DMS153 (cell line): ENCODE measurements at places on chromosomes 7 and 10.

DNA sequence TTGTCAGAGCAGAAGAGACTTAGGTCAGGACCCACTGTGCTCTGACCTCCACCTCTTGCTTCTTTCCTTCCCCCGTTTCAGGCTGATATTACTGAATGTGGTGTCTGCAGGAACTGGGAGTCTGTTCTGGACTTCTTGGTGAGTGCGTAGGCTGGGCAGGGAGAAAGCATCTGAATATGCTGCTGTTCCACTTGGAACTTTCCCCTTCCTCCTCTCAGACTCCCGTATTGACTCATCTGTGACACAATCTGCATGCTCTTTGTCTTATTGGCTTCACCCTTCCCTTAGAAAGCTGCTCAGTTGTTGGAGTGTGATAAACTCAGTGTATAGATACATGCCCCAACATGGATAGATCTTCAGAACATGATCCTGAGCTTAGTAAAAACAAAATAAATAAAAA, 137.6 kb upstream of the HABP2 start:
- no peak for DNase-seq

GRCh38 chr10:133013463-133013862, 71.1 kb upstream of the CFAP46 start:
- no peak for DNase-seq

DNA sequence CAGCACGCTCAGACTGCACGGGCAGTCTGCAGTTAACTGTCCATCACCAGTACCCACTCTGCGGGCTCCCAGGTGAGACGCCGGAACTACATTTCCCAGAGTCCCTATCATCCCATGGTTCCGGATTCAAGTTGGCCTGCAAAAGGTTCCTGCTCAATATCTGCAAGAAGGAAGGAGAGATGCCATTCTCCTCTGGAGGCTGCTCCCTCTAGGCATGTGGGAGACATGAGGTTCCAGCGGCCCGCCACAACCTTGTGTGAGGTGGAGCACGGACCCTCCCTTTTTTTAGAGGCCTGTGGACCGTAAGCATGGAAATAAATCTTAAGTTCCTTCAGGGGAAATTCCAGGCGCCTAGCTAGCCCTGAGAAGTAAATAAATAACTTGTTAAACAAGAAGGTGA, 29.7 kb downstream of the NUP42 start:
- DNase-seq: no peak

DNA sequence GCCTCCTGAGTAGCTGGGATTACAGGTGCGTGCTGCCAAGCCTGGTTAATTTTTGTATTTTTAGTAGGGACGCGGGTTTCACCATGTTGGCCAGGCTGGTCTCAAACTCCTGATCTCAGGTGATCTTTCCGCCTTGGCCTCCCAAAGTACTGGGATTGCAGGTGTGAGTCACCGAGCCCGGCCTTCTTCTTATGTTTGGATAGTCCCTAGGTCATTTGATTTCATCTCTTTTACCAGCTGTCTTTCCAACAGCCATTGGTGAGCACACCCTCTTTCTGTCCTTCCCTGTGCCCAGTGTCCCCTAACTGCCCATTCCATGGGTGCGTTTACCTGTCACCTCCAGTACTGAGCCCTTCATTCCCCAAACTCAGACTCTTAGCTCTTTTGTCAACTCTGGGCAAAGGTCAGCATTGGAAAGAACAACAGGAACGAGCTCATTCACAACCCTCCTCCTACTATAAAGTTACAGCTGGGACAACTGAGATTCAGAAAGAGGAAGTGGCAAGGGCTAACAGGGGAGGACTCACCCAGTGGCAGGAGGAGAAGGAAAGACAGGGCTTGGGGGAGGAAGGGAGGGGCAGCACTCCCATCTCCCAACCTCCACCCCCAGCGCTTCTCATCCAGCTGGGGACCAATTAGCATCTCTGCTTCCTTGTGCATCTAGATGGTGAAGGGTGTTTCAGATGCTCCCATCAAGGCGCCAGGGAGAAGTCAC, 5.6 kb downstream of the SSC4D start:
- no peak for DNase-seq

GRCh38 chr10:108184114-108184513, 1019.6 kb upstream of the SORCS1 start:
- no peak for DNase-seq

DNA sequence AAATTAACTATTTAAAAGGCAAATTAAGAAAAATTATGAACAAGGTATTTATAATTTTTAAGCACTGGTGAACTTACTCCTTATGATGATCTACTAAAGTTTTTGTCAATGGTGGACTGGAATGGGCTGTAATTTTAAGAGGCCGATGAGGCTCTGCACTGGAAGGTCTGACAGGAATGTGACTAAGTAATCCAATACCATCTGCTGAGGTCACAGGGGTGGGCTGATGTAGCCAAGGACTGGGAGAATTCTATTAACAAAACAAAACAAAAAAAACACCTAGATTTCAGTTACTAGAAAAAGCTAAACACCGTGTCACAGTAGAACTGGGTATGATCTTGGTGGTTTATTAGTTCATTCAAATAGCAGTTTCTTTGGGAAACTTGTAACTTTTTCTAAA, 75.9 kb downstream of the NRBF2 start:
- DNase-seq: no peak

GRCh38 chr7:70229242-70229641, 631.0 kb downstream of the AUTS2 start:
- peak; percentile 1 for DNase-seq

- DNase-seq: no peak
Observed at GRCh38 chr10:120588311-120588710, 131.3 kb downstream of the PLPP4 start.

DNA sequence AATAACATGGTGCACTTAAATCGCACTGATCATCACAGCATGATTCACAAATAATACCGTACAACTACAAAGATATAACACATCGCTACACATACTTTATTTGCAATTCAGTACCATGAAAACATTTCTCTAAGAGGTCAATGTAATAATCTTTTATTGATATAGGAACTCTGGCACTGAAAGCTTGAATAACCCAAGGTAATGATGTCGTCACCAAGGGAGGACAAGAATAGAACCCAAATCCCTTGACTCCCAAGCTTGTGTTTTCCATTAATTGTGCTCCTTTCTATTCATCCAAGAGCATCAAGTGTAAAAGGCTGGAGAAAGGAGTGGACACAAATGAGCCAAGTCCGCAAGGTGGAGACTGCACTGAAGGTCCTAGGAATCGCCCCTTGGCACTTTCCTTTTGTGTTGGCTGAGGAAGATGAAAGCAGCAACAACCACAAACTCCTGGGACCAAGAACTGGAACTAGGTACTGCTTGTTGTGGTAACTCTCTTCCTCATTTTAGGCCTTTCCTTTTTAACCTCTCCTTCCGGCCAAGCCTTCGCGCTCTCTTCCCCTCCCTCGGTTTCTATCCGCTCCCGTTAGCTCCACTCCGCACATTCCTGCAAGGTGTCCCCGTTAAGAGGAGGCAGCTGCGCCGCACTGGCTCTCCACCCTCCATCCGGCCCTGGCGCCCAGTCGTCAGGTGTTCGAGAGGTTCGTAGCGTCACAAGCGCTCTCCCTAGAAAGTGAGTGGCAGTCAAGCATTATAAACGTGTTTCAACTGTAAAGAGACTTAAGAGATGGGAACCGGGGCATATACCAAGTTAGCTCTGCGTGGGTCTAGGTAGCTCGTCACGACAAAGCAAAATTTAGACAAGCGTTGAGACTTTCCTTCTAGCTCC, 1.0 kb upstream of the CBLL1 start:
- peak; percentile 80 for DNase-seq

GRCh38 chr7:131194070-131194865, 133.4 kb upstream of the MKLN1 start:
- peak; percentile 17 for DNase-seq

DNA sequence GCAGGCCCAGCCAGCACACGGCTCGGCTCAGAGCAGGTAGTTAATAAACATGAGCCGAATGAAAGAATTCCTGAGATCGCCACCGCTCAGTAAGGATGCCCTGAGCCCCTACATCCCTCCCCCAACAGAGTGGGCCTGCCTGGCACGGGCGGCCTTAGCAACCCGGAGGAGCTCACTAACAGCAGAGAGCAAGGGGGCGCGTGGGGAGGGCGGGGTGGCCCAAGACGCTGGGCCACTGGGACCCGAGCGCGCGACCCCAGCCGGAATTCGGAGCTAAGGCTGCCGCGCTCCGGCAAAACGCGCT, 403 bp upstream of the ENO4 start:
- no peak for DNase-seq

DNA sequence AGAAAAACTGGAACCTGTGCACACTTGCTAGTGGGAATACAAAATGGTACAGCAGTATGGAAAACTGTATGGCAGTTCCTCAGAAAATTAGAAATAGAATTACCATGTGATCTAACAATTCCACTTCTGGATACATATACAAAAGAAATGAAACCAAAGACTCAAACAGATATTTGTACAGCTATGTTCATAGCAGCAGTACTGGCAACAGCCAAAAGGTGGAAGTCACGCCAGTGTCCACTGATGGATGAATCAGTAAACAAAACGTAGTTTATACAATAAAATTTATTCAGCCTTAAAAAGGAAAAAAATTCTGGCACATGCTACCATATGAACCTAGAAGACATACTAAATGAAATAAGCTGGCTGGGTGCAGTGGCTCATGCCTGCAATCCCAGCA, 23.0 kb downstream of the IDE start:
- DNase-seq: no peak

GRCh38 chr10:131902691-131903090, 1.9 kb downstream of the PPP2R2D start:
- DNase-seq: no peak

DNA sequence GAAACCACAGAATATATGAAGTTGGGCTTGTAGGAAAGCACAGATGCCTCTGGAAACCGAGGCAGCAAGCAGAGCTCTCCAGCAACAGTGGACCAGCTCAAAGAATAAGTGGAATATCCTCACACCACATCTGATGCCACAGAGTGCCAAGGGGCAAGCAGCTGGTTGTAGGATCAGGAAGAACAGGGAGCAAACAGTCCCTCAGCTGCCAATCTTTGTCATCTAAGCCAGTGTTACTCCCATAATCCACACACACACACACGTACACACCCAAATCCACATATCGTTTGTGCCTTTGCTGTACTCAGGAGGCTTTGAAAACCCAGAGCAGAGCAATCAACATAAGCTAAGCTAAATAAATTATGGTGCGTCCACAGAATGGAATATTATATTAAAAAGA, 20.7 kb upstream of the SEC24C start:
- no peak for DNase-seq

DNA sequence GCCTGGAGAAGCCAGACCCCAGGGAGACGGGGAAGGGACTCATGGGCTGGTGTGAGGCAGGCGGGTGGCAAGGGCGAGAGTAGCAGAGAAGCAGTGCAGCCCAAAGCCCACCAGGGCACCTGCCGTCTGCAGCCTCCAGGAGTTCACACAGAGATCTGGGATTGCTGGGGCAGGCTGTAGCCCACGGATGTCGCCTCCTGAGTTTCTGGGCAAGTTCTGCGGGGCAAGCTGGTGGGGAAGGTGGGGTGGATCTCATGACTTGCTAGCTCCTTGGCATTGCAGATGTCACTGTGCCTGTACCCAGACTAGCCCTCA, 6.0 kb downstream of the ADCK2 start:
- no peak for DNase-seq

- DNase-seq: no peak
Observed at GRCh38 chr7:2022021-2022409, 210.7 kb downstream of the MAD1L1 start.

DNA sequence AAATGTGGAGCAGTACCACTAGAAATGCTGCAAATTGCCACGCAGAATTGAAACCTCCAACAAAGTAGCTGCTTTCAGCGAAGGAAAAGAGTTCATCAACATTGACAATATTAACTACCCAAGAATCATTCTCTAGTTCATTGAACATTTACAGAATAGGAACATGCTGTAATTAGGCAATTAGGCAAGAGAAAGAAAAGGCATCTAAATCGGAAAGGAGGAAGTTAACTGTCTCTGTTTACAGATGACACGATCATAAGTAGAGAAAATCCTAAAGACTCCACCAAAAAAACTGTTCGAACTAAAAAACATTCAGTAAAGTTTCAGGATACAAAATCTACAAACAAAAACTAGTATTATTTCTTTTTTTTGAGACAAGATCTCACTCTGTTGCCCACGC, 8.9 kb upstream of the PKD1L1 start:
- no peak for DNase-seq

- no peak for DNase-seq
Observed at GRCh38 chr10:26698909-26699308, 1.4 kb downstream of the PDSS1 start.

- no peak for DNase-seq
Observed at GRCh38 chr10:133420579-133420978, 3.8 kb downstream of the SPRN start.

DNA sequence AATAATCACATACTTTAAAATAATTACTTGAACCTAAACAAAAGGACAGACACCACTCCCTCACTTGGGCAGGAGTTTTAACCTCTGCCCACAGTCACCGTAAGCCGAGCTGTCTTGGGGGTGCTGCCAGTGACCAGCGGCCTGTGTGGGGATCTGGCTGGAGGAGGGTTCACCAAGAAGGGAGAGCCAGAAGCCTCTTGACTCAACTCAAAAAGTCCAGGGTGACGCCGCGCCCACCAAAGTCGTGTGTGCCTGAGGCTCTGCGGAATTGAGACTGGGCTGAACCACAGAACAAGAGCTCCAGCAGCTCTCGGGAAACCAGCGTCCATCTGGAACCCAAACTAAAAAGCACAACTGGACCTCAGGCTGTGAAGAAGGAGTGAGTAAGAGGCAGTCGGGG, 35.8 kb downstream of the ZFAND2A start:
- DNase-seq: no peak

GRCh38 chr10:43689955-43690771, 41.5 kb upstream of the ZNF32 start:
- peak; percentile 55 for DNase-seq

- peak; percentile 30 for DNase-seq
Observed at GRCh38 chr10:29254123-29255046, 34.5 kb upstream of the LYZL1 start.

DNA sequence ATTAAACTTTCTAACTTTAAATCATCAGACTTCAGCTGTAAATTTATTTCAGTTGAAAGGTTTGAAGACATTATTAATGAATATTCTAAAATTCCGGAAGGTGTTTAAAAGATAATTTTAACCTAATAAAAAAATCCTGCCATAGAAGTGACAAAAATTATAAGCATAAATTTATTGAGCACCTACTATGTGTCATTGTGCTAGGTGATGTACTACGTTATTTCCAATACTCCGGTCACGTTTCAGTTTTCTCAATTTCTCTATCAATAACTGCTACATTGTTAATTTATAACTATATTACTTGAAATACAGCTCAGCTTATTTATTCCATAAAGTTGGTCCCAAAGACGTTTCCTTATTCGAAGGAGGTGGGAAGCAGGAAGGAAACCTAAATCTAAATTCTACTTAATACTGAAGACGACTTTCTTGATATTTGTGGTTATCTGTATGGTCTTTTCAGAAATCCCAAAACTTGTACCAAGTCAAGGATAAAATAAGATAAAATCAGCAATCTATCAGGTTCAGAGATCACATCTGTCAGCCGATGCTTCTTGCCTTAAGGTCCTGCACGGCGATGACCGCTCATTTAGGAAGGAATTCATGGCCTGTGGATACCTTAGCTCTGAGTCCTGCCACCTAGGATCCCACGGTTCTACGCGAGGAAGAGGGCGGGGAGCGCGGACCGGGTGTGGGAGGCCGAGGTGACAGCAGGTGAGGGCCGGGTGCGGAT, 1.2 kb upstream of the ZEB1 start:
- DNase-seq: no peak

GRCh38 chr10:24120646-24121045, 88.3 kb upstream of the KIAA1217 start:
- no peak for DNase-seq
